ENCODE measurements at places on chromosomes 16 and 17. TPM values are rescaled to one million over a fixed set of nuclear protein-coding genes. Genes with fewer than 3 reads are reported as not detected.

The TBC1D3D gene
- total RNA-seq = not detected

GRCh38 chr17:75873587-75874322 is 4.6 kb downstream of the TRIM47 start:
- no peak for DNase-seq

- no peak for DNase-seq
Observed at GRCh38 chr16:721765-722540, 1.0 kb downstream of the ANTKMT start.

DNA sequence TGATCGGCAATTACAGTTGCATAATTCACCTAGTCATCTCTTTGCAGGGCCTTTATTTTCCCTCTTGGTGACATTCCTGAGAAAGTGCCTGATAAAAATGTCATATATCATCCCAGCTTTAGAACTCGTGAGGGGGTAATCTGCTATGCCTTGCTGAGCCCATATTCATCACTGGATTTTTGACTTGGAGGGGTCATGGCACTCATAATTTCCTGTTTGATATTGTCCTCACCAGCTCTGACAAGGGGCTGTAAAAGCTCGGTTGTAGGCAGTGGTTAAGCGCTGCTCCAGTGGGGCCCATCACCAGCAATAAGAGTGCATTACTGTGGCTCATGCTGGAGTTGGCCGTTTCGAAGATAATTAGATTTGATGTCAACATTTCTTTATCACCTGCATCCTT is 227.3 kb downstream of the IRX3 start:
- no peak for DNase-seq

- DNase-seq = no peak
Observed at GRCh38 chr17:79047291-79047920, 23.4 kb downstream of the C1QTNF1 start.

GRCh38 chr16:4801962-4802658 is at the start of gene ROGDI:
TSS of gene ROGDI (minus strand) at chr16:4802633. CDS start at chr16:4802571, 62 bp downstream.
- peak; percentile 12 for DNase-seq

DNA sequence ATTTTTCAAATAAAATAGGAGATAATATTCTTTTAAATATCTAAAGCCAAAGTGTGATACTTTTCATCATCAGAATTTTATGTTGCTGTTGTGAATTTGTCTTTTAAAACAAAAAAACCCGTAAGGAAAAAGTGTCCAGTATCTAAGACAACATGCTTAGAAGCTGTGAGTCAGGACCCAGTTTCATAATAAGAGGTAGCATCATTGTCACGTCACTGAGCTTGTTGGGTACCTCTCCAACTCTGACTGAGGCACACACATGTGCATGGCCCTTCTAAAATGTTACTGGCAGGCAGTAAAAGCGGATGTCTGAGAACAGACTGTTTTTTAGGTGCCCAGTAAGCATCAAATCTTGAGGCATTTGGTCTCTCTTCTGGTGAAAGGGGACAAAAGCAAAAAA is 2.5 kb downstream of the CIAPIN1 start:
- peak; percentile 20 for DNase-seq

GRCh38 chr16:74756203-74756602 is 18.4 kb downstream of the FA2H start:
- DNase-seq = no peak

The B3GNT9 gene
- 5.0 TPM for total RNA-seq

The OR1E1 gene
- total RNA-seq = not detected

- DNase-seq = no peak
Observed at GRCh38 chr17:47649972-47650524, 329 bp downstream of the KPNB1 start.

GRCh38 chr17:386141-386876 is 33.7 kb upstream of the RPH3AL start:
- DNase-seq = no peak

DNA sequence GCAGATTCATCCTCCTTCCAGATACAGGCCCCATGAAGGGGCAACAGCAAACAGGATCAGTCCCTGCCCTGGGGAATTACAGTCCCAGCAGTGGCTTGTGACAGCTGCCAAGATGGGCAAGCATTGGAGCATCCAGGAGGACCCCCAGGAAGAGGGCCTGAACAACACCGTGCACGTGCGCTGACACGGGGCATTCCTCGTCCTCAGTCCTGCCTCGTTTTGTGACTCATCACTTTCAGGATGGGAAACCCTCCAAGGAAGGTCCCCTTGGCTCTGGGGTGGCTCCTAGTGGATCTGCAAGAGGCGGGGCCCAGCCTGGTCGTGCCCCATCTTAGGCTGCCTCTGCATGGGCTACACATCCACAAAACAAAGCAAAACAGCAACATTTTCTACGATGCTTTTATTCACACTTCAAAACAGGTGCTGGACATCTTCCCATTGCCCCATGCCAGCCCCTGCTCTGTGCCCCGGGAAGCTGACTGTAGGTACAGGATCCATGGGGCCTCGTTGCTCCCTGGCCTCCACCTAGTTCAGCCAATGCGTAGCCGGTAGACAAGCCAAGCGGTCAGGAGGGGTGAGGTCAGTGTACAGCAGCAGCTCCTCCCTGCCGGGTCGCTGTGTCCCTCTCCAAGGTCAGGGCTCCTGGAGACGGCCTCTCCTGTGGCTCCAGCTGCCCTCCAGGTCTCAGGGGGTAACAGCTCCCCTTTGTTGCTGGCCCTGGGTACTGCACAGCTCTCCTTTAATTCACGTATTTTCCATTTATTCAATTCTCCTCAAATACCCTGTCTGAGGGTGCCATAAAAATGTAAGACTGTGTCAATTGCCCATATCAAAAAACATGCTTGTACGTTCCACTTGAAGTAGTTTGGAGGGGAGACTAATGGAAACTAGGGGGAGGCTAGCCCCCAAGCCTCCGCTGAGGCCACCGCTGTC is 32.2 kb downstream of the ACTG1 start:
- DNase-seq = peak; percentile 76

- no peak for DNase-seq
Observed at GRCh38 chr17:42651392-42651791, 7.7 kb upstream of the TUBG2 start.

The JPH3 gene
- total RNA-seq = not detected

DNA sequence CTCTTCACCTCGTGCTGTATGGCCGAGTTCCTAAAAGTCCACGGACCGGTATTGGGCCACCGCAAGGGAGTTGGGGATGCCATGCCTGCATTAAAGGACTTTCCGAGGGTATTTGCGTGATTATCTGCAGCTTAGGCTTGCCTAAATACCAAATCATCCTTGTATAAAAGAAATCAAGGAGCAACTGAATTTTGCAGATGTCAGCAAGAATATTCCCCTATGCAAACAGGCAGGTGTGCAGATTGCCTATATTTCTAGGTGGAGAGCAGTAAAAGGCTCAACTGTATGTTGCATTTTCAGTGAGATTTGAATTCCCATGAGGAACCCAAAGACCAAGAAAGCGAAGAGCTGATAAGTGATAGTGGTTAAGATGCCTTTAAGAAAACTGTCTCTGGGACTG is 452.3 kb downstream of the CDH11 start:
- DNase-seq = no peak

DNA sequence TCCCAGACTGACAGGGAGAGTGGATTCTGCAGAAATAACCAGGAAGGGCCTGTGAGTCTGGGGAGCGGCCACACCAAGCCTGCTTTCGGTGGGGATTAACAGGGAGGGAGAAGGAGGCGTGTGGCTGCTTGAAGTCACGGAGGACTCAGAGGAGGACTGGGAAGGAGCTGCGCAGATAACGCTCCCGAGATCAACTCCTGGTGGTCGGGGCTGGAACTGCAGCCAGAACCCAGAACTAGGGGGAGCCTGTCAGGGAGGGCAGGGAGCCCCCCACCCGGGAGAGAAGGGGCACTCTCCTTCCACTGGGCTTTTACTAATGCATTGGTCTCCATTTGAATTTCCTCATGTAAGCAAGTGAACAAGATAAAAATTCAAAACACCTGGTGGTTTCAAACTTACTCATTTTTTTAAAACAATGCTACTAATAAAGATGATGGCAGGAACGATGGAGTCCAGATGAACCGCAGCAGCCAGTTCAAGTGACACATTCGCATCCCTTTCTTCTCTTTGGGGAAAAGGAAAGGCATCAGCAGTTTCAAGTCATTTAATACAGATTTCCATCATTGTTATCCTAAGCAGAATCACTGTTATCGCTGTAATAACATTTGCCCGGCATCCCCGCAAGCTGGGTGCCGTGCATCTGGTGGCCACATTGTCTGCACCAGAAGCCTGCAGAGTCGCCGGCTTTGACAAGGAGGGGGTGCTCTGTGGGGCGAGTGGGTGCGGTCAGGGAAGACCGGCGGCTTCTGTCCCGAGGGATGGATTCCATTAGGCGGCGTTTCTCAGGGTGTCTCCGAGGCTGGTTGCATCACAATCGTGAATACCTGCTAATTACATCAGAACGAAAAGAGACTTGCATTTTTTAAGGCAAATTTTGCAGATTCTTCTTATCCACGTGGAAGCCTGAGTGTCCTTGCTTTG is 183.0 kb downstream of the FOXL1 start:
- DNase-seq = peak; percentile 68

GRCh38 chr16:72569677-72570076 is 397.7 kb upstream of the PMFBP1 start:
- DNase-seq = no peak

The ITGA2B gene
- total RNA-seq = under 0.01 TPM

DNA sequence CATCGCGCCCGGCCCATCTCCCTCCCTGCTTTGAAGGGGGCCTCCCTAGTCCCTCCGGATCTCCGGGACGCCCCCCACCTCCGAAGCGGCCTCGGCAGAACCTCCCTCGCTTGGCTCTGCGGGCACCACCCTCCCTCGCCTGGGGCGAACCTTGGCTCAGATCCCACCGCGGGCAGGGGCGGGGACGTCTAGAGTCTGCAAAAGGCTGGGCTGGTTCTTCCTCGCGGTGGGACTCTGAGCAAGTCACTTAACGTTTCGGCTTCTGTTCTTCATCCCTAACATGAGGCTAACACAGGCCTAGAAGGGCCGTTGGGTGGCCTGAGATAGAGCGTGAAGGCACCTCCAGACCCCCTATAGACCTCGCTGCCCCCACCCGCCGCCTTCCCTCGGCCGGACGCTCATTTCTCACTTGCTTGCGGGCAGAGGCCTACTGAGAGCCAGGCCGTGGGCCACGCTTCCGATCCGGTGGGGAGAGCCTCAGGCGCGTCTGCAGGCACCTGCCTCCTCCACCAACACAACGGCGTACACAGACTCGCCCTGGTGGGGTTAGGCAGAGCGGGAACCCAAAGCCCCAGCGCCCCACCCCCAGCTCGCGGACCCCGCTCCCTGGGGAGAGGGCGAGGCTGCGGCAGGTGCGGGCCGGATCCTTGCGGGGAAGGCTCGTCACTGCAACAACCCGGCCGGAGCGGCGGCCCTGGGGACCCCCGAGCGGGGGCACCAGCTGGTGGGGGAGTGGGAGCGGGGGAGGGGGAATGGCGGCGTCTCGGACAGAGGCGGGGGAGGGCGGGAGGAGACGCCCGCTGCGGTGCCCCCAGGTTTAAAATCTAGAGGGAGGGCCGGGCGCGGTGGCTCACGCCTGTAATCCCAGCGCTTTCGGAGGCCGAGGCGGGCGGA is 5.4 kb downstream of the MYO1C start:
- DNase-seq = no peak

The TNP2 gene
- not detected for total RNA-seq

DNA sequence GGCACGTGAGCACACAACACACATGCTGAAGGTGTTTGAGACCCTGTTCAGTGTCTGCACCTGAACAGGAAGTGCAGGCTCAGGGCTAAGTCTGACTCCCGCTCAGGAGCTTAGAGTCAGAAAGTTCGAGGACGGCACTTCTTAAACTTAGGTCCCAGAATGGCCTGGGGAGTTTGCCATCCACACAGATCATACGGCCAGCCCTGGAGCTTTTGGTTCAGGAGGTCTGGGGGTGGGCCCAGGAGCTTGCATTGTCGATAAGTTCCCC is 4.0 kb upstream of the CAMKK1 start:
- DNase-seq = no peak

The RASD1 gene
- total RNA-seq = 0.54 TPM

- no peak for DNase-seq
Observed at GRCh38 chr17:44174427-44174826, 3.9 kb downstream of the ASB16 start.

The TMIGD1 gene
- total RNA-seq = not detected

- DNase-seq = no peak
Observed at GRCh38 chr16:68400083-68400923, 48.0 kb downstream of the SMPD3 start.

All from IMR-90 (cell line).